ENCODE measurements at places on chromosomes 4 and X.

DNA sequence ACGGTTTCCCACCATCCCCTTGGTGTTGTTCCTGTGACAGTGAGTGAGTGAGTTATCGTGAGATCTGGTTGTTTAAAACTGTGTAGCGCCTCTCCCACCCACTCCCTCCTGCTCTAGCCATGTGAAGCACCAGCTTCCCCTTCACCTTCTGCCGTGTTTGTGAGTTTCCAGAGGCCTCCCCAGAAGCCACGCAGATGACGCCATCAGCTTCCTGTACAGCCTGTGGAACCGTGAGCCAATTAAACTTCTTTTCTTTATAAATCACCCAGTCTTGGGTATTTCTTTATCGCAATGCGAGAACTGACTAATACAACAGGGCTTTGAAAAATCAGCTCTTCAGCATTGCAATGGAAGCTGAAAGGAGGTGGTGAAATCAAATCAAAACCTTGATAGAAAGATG is 50.0 kb downstream of the FGFBP1 start:
- no peak for DNase-seq

DNA sequence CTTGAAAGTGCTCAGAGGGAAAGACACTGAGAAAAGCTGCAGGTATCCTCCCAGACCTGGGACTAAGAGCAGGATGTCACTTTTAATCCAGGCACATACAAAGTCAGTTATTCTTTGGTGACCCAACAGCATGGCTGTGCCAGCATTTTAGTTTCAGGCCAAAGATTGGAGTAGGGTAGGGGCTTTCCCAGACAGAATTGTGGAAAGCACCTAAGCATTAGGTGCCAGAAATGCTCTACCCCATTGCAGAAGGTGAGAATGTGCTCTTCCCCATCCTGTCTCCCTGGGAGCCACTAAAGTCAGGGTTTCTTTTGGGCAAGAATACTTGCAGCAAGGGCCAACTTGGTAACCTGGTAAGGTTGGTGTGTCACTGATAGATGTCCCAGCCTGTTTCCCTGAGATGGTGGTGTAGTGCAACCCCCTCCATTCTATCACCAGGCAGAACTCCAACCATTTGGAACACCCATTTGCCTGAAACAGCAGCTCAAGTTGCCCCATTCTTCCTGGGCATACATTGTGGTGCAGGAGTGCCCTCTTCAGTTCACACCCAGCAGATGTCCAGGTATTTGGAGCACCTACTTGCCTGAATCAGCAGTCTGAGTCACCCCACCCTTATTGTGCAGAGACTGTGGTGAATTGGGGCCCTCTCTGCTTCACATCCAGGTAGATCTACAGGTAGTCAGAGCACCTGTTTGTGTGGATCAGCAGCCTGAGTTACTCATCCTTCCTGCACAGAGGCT is 183.5 kb downstream of the ZC4H2 start:
- DNase-seq = no peak

- no peak for DNase-seq
Measured at GRCh38 chr4:142110136-142110535, 473.8 kb downstream of the IL15 start.

DNA sequence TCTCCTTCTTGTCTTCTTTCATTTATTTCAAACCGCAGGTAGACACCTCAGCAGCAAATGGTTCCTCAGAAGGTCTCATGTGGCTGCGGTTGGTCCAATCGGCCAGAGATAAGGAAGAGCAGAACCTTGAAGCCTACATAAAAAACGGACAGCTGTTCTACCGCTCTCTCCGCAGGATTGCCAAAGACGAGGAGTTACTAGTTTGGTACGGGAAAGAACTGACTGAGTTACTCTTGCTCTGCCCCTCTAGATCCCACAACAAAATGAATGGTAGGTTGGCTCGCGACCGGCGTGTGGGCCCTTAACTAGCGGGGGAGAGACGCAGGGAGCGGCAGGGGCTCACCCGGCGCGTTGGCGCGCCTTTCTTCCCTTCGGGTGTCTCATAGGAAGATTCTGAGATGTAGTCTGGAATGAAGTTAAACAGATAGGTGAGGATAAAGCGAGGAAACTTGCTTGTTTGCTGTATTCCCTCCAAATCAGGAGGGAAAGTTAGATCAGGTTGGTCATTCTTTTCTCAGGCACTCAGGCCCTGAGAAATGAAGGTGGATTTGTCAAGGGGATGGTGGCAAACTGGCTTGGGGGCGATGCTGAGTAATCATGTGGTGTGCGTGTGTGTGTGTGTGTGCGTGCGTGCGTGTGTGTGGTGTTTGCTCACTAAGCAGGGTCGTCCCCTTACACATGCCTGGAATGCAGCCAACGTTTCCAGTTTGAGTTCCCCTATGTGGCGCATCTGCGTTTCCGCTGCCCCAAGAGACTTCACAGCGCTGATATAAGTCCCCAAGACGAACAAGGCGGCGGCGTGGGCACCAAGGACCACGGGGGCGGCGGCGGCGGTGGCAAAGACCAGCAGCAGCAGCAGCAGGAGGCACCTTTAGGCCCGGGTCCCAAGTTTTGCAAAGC is 4.2 kb downstream of the PRDM8 start:
- DNase-seq = no peak

DNA sequence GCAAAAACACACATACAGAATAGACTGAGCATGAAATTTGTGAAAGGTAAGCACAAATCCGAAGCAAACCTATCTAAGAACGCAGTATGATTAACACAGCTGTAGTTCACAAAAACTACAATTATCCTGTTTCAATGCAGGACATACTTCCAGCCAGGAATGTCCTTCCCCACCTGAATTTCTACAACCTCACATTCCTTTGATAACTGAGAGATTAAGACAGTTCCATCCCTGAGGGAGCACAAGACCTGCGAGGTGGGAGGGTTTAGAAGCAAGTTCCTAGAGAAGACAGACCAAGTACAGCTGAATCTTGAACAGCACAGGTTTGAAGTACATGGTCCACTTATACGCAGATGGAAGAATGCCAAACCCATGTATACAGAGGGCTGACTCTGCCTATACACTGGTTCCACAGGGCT is 10.6 kb downstream of the ABCG2 start:
- DNase-seq = no peak

DNA sequence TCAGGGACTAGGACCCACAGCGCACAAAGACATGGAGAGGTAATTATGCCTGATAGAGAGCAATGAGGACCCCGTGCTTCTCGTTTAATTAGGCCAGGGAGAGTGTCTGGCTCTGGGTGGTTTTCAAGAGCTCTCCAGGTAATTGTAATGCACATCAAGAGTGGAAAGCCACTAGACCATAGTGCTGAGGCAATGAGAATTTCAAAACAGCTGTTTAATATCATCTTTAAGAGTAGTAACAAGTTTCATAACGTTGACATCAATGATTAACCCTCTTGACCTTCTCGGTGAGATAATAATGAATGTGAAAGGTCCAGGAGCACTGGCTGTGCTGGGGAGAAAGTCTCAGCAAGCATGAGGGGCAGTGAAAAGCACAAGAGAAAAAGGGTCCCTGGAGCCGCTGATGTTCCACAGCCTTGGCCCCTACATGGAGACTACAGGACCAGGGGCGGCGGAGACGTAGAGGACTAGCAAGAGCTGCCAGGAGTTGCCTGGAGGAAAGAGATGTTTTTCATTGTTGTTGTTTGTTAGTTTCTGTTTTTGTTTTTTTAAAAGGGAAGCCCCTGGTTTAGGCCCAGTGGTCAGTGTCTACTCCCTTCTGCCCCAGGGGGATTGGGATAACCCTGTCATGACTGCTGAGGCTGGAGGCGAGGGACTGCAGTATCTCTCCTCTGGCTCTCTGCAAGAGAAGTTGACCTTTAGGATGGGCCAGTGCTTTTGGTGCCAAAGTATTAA is 14.8 kb upstream of the CXCR3 start:
- no peak for DNase-seq

- DNase-seq = no peak
Measured at GRCh38 chrX:97326456-97326855, 442.7 kb downstream of the RPA4 start.

GRCh38 chr4:106671716-106672115 is 303.1 kb upstream of the GIMD1 start:
- DNase-seq = no peak

DNA sequence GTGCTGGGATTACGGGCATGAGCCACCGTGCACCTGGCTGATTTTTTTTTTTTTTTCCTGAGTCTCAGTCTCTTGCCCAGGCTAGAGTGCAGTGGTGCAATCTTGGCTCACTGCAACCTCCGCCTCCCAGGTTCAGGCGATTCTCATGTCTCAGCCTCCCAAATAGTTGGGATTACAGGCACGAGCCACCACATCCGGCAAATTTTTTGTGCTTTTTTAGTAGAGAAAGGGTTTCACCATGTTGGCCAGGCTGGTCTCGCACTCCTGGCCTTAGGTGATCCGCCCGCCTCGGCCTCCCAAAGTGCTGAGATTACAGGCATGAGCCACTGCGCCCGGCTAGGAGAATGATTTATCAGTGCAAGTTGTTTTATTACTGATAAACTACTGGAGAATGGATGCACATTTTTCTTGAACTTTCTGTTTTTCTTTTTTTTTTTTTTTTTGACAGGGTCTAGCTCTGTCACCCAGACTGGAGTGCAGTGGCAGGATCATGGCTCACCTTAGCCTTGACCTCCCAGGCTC is 39.7 kb upstream of the DHRSX start:
- no peak for DNase-seq

DNA sequence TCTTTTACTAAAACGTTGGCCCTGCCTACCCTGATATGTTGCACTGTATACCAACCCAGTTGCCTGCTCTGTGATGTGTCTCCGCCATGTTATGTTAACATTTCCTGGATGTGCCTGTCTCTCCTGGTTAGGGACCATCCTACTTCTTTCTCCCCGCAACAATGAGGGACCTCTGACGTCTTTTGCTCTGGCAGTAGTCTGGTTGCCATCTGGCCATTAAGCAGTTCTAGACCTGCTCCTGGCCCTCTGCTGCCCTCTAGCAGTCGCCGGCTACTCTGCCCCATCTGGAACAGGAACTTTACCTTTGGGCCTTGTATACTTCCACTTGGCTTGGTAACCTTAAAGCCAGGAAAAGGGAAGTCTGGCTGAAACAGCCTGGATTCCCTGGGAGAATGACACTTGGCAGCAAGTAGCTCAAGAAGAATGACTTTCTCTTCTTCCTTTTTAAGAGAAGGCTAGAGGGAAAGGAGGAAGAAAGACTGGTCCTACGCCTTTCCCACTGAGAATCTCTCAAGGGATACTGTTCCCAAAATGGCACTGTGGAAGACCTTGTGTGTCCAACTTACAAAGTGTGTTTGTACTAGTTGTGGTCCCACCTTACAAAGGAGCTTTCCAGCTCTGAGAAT is 63.5 kb downstream of the GPC3 start:
- peak; percentile 76 for DNase-seq

DNA sequence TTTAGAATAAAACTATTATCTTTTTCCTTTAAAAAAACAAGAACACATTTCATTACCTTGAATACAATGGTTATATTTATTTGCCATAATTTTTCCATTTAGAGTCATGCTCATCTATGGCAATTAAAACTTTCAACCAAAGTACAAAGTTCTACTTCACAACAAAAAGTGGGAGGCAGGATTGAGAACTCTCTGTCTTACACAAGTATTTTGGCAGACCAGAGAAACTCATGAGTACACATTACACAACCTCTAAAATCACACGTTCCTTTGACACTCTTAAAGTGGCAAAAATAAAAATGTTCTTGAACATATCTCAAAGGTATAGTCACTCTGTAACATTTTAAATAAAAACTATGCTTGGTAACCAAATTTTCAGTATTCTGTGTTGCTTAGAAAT is 213.4 kb downstream of the IL15 start:
- no peak for DNase-seq

DNA sequence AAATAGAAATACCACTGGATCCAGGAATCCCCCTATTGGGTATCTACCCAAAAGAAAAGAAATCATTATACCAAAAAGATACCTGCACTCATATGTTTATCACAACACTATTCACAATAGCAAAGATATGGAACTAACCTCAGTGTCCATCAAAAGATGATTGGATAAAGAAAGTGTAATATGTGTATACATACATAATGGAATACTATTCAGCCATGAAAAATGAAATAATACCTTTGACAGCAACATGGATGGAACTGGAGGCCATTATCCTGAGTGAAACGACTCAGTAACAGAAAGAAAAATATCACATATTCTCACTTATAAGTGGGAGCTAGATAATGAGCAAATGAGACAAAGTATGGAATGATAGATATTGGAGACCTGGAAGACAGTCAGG is 74.2 kb upstream of the TLR3 start:
- DNase-seq = no peak

GRCh38 chrX:3806630-3807029 is 93.2 kb upstream of the PRKX start:
- no peak for DNase-seq

DNA sequence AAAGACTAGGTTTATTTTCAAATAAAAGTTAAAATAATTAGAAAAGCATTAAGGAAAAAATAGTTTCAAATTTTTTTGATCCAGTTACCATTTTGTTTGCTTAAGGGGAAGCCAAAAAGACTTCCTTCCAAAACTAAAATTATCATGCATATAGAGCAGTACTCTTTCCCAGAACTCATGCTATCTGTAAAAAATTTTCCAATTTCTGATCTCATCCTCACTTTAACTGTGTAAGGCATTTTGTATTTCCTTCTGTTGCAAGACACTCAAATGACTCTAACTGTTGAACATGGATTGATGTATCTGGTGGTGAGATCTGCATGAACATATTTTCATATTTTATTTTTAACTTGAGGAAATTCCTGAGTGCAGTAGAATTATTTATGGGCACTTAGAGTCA is 150.1 kb downstream of the ADAM29 start:
- DNase-seq = no peak

- no peak for DNase-seq
Measured at GRCh38 chr4:181959121-181959520, 284.1 kb upstream of the TENM3 start.

- no peak for DNase-seq
Measured at GRCh38 chrX:131837325-131837724, 185.8 kb upstream of the STK26 start.

GRCh38 chr4:13963601-13964000 is 336.1 kb upstream of the BOD1L1 start:
- no peak for DNase-seq

- DNase-seq = no peak
Measured at GRCh38 chr4:140152013-140152703, 1.8 kb downstream of the MAML3 start.

DNA sequence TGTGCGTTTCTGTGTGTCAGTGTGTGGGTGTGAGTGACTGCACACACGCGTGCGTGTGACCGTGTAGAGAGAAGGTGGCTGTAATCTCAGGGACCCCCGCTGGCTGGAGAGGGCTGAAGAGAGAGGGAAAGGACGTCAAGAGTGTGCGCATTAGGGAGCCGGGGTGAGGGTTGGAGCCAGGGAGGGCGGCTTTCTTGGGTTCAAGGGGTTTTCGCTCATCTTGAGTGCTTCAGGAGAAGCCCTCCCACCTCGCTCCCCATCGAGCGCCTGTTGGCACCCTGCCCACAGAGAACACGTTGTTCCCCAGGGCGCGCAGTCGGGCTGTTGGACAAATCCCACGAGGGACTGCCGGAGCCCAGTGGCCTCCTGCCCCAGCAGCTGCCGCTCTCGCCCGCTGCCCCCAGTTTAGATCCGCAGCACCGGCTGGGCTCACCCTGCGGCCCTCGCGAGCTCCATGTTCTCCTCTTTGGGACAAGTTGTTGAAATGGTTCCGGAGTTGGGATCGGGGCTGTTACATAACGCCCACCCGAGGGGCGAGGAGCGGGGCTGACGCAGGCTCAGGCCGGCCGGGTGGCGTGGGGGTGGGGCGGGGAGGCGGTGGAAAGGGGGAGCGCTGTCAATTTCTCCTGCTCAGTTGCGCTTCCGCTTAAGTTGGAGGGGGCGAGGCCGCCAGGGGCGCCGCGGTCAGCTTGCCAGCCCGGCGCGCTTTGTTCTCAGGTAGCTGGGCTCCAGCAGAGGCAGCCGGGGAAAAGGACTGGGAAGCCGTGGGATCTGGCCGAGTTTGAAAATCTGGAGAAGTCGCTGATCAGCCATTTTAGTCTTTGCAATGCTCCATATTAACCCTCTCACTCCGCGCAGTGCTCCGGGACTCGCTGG is 1.6 kb downstream of the GRIA2 start:
- DNase-seq = peak; percentile 15

All from SK-MEL-5 (cell line).